ENCODE measurements at places on chromosomes 6 and 20. TPM values are rescaled to one million over a fixed set of nuclear protein-coding genes. Genes with fewer than 3 reads are reported as not detected.

DDX43 gene
- total RNA-seq, result 0.58 TPM

SLC26A8 gene
- not detected for total RNA-seq

SOBP gene
- total RNA-seq, result 0.53 TPM

NCOA5 gene
- total RNA-seq, result 13.8 TPM

BPIFB4 gene
- total RNA-seq, result not detected

PM20D2 gene
- 6.6 TPM for total RNA-seq

PTPRT gene
- not detected for total RNA-seq

SLC32A1 gene
- not detected for total RNA-seq

OLIG3 gene
- total RNA-seq, result not detected

PSORS1C2 gene
- total RNA-seq, result not detected

GRIK2 gene
- not detected for total RNA-seq

OR12D2 gene
- total RNA-seq, result not detected

RFX6 gene
- not detected for total RNA-seq

HCK gene
- total RNA-seq, result not detected

PRR18 gene
- not detected for total RNA-seq

TUBB2B gene
- 11.0 TPM for total RNA-seq

PNLDC1 gene
- total RNA-seq, result 0.18 TPM

DACT2 gene
- not detected for total RNA-seq

ZC3H12D gene
- not detected for total RNA-seq

SESN1 gene
- 23.9 TPM for total RNA-seq

NEURL2 gene
- 6.4 TPM for total RNA-seq

FAM229B gene
- 12.4 TPM for total RNA-seq

GHRH gene
- not detected for total RNA-seq

OVOL2 gene
- total RNA-seq, result not detected

TSBP1 gene
- not detected for total RNA-seq

RRAGD gene
- total RNA-seq, result not detected

PPP1R10 gene
- 25.9 TPM for total RNA-seq

SLC17A1 gene
- total RNA-seq, result not detected

PTCHD4 gene
- 0.18 TPM for total RNA-seq

FILIP1 gene
- total RNA-seq, result not detected

TRIM31 gene
- total RNA-seq, result not detected

TFEB gene
- total RNA-seq, result 26.8 TPM

PLCB1 gene
- total RNA-seq, result 5.8 TPM

All from myometrial cell (primary cell).